Activated CD8-positive, alpha-beta T cell treated with anti-CD3 and anti-CD28 coated beads, Interleukin-2, amount 10 ng/mL, durations not matched to agents 7 days and 5 days (primary cell): ENCODE measurements at places on chromosomes 2 and 18.

DNA sequence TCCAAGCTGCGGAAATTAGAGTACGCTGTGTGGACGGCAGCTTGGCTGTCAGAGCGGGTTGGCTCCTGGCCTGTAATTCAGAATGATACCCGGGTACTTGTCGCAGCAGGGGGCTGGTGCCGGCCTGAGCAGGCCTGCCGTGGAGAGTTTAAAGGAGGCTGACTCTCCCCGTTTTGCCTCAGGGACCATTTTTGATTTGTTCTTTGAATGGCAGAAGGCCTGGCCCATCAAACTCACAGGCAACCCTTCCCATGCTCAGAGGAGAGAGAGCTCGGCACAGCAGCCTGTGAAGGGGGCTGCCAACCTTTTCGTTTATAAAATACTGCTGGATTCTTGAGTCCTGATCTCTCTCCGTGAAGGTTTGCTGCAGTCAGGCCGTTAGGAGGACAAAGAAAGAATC, 151.3 kb downstream of the KLHL29 start:
- no peak for DNase-seq

DNA sequence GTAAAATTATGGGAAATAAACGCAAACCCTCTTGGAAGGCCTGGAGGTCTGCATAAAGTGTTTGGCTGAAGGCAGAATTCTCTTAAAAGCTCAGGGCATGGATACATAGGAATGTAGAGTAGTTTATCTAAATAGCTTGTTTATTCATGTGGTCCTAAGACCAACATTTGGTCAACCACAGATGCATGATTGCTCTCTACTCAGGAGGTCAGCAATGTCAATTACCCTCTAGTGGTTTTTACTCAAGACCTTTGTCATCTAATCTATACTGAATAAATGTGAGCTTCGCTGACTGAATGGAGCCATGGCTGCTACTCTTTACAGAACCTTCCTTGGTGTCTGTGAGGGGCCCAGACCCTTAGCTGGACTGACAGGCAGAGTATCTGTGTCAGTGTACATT, 139.8 kb downstream of the ATL2 start:
- DNase-seq, result no peak

DNA sequence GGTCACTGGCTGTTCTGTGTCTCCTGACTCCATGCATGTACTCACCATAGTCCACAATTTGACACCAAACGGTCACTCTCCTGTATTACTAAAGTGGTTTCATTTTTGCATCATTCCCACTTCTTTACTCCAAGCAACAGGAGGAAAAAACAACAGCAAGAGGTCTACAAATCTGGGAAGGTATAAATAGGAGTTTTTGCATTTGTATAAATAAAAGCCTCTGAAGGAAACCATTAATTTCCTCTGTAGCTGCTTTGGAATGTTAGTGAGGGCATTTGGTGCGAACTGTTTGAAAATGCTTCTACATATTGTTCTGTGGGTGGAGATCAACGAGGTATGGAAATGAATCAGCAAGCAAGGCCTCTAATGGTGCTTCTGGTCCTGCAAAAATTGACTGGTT, 148.5 kb upstream of the DLX2 start:
- DNase-seq, result no peak

DNA sequence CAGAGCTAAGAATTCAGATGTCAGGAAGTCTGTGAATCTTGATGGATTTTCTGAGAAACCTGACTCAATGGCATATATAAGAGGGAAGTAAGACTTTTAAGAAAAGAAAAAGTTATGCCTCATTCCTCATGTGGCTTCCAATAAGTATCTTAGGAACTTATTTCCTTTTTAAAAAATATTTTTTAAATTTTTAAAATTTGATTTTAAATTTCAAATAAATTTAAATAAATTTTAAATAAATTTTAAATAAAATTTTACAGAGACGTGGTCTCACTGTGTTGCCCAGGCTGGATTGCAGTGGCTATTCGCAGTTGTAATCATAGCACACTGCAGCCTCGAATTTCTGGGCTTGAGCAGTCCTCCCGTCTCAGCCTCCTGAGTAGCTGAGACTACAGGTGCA, 11.5 kb upstream of the POLR1B start:
- DNase-seq, result no peak

DNA sequence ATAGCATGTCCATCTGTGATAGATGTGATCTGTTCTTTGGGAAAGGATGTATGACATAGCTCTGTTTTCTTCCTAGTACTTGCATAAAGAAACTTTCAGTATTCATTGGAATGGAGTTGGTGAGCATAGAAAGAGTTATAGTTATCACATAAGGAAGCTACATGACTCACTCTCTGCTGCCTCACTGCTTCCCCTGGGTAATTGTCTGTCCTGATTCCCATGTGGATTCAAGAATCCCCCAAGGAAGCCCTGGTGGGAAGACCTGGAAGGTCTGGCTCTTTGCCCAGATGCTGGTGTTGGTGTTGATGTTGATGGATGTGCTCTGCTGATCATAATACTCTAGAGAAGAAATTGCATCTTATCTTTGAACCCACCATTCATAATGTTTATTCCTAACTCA, 60.6 kb downstream of the PTPN4 start:
- no peak for DNase-seq

GRCh38 chr2:226993171-226993570, 157.3 kb downstream of the RHBDD1 start:
- no peak for DNase-seq

DNA sequence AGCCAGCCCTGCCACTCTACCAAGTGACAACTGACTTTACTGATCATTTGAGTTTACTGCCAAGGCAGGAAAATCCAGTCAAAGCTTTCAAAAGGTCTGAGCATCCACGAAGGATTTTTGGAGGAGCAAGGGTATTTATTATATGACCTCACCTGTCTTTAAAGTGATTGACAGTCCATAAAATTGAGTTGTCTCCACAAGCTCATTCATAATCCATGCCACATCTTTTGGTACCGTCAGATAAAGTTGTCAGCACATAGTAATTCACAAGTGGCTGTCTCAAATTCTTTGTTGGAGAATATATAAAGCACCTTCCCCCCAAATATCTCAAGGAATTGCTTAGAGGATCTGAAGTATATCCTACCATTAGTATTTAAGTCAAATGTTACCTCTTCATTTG, 240.5 kb downstream of the METTL4 start:
- DNase-seq, result no peak

DNA sequence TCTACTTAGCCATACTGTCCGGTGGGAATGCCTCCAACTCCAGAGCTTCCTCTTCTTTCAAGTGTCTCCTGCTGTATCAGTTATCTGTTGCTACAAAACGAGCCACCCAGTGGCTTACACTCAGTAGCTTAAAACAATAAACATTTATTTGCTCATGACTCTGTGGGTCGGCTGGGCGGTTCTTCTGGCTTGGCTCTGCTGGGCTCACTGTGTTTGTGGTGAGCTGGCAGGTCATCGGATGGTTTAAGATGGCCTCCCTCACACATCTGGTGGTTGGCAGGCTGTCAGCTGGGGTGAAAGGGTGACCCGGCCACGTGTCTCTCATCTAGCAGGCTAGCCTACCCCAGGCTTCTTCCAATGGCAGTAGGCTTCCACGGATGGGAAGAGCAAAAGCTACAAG, 122.4 kb upstream of the SLC1A4 start:
- DNase-seq, result no peak

- DNase-seq, result no peak
Measured at GRCh38 chr2:5330961-5331360, 361.2 kb upstream of the SOX11 start.

- DNase-seq, result no peak
Measured at GRCh38 chr2:207724113-207724512, 12.7 kb downstream of the CCNYL1 start.

- DNase-seq, result no peak
Measured at GRCh38 chr2:111236025-111236424, 115.3 kb downstream of the BCL2L11 start.

- no peak for DNase-seq
Measured at GRCh38 chr2:132776287-132776686, 106.3 kb upstream of the LYPD1 start.

DNA sequence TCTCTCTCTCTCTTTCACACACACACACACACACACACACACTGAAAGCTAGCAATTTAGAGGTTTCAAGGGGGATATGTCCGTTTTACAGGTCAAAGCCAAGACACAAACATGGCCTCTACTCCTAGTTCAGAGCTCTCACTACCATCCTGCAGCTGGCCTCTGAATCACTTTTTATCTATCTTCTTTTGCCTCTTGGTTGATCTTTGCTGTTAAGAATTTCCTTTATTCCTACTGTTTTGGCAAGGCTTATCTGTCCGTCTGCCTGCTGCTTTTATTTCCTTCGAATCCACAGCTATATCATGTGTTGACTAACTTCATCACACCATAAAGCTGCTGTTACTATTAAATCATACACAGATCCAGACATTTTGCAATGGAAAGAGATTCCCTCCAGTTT, 543.0 kb downstream of the PLCL1 start:
- DNase-seq, result no peak

GRCh38 chr2:126699716-126700581, 44.0 kb downstream of the GYPC start:
- DNase-seq, result no peak

GRCh38 chr2:118103951-118104940, 16.0 kb downstream of the INSIG2 start:
- no peak for DNase-seq

GRCh38 chr2:190181123-190181669, 118.7 kb upstream of the MSTN start:
- DNase-seq, result no peak

- peak; percentile 78 for DNase-seq
Measured at GRCh38 chr2:130332271-130333073, 10.2 kb upstream of the IMP4 start.

DNA sequence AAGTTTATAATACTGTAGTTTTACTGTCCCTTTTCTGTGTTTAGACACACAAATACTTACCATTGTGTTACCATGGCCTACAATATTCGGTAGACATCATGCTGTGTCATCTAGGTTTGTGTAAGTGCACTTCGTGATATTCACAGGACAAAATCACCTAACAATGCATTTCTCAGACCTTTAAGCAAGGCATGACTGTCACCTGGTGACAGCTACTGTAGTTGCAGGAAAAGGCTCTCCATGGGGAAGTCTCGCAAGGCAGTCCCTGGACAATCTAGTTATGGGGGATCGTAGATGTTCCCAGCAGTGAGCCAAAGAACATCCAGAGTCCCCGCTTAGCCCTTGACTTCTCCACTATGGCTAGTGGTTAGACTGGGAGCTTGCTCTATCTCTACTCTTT, 73.1 kb downstream of the EIF2AK3 start:
- DNase-seq, result no peak

DNA sequence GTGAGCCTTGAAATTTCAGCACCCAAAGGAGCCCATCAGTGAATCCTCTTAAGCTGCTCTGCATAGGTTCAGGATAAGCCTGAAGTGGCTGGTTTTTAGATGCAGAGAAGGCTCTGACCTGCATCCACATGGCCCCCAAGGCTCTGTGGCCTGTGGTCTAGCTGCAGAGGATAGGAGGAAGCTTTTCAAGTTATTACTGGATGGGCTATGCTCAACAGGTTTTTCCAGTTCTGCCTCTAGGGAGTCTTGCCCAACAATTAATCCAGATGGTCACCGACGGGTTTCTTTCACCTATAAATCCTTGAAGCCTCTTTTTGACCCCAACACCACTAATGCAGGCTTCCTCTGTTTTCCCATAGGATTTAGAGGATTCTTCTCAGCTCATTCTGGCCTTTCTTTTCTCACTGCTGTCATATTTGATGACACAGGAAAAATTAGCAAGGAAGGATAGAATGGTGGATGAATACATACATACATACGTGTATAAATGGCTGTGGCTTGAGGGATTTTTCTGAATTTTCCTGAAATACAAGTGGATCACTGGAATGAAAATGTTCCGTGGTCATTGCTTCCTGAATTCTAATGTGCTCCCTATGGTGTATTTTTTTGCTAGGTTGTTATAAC, 52.2 kb upstream of the BCL2L11 start:
- no peak for DNase-seq

DNA sequence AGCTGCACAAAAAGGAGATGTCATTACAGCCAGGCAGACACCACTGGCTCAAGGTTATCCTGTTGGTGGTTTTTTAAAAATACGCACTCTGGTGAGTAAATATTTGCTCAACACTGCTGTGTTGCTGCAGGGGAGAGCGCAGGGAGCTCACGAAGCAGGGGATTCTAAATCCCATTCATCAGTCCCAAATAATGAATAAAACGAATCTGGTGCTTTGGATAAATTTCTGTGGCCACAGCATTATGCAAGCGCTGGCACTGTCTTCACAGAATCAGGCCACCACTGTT, 256.2 kb downstream of the HDAC4 start:
- DNase-seq, result no peak

DNA sequence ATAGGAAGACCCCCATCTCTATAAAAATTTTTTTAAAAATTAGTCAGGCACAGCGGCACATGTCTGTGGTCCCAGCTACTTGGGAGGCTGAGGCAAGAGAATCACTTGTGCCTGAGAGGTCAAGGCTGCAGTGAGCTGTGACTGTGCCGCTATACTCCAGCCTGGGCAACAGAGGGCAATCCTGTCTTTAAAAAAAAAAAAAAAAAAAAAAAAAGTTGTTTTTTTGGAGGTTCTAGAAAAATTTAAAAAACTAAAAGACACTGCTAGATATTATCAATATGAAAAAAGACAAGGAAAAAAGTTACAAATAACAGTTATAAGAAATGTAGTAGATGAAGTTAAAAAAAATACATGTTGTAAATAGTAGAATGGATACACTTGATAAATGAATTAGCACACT, 56.1 kb upstream of the C2orf15 start:
- no peak for DNase-seq

- no peak for DNase-seq
Measured at GRCh38 chr2:2512931-2513330, 181.9 kb upstream of the MYT1L start.

DNA sequence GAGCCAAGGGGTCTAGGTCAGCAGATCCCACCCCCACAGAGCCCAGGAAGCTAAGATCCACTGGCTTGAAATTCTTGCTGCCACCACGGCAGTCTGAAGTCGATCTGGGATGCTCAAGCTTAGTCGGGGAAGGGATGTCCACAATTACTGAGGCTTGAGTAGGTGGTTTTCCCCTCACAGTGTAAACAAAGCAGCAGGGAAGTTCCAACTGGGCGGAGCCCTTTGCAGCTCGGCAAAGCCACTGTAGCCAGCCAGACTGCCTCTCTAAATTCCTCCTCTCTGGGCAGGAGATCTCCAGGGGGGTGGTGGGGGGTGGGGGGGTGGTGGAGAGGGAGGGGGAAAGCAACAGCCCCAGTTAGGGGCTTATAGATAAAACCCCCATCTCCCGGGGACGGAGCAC, 419.5 kb downstream of the NUP35 start:
- DNase-seq, result no peak

DNA sequence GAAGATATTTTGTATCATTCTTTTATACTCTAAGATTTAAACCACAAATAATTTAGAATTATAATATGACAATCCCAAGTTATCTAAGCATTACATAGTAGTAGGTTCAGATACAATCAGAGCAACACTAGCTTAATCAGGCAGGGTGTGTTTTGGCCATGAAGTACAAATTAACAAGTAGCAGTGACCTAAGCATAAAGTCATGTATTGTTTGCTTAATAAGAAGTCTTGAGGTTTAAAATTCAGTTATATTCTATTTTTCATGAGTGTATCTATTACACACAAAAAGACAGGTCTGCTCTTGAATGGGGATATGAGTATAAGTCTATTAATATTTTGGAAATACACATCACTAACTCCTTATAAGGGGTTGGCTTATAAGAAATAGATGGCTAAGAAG, 39.9 kb downstream of the DYNAP start:
- no peak for DNase-seq

- no peak for DNase-seq
Measured at GRCh38 chr2:127288274-127288673, 5.7 kb downstream of the ERCC3 start.
